ENCODE measurements at places on chromosomes 3 and 15.

- no peaks in the 10 kb centered on the region for H3K4me1 ChIP-seq
- peaks cover 7% of the 10 kb centered on the region for H3K27me3 ChIP-seq
- H3K4me3 ChIP-seq: no peak overlapping the region
- no peaks in the 10 kb centered on the region for H3K36me3 ChIP-seq
Measured at GRCh38 chr15:48447058-48447457, 115.8 kb downstream of the DUT start.

GRCh38 chr3:162287600-162287999 lies 791.0 kb downstream of the OTOL1 start:
- no peaks in the 10 kb centered on the region for H3K36me3 ChIP-seq
- no peak overlapping the region for H3K27ac ChIP-seq
- H3K4me3 ChIP-seq: no peak overlapping the region
- no peaks in the 10 kb centered on the region for H3K27me3 ChIP-seq

DNA sequence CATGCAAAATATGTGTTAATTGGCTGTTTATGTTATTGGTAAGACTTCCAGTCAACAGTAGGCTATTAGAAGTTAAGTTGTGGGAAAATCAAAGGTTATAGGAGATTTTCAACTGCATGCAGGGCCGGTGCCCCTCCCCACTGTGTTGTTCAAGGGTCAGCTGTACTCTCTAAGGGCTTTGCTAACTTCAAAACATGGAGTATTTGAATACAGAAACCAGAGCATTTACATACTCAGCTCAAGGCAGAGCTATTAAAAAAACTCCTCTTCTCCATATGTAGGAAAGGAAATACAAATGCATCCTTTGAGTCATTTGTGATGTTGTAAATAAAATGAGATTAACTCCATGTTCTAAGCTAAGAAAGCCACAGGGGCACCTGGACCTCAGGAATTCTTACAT lies 16.8 kb downstream of the IL17RB start:
- H3K4me3 ChIP-seq: no peak overlapping the region
- no peaks in the 10 kb centered on the region for H3K27me3 ChIP-seq
- peaks cover 36% of the 10 kb centered on the region for H3K36me3 ChIP-seq
- no peak for DNase-seq
- H3K4me1 ChIP-seq: no peaks in the 10 kb centered on the region

DNA sequence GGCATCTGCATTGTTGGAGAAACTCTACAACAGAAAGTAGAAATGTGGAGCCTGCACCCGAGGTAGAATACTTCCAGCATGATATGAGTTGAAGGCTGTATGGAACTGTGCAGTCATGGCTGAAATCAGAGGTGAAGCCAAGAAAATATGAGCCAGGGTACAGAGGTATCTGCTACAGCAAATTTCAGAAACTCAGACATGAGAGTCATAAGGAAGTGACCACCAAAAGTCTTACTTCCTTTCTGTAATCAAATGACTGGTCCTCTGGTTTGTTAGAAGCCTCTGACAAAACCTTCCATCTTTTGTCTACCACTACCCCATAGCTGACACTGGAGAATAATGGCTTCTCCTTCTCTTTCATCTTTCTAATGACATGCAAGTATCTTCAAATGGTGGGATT lies 159.4 kb downstream of the TMEM108 start:
- no peak overlapping the region for H3K27ac ChIP-seq
- no peak for DNase-seq

DNA sequence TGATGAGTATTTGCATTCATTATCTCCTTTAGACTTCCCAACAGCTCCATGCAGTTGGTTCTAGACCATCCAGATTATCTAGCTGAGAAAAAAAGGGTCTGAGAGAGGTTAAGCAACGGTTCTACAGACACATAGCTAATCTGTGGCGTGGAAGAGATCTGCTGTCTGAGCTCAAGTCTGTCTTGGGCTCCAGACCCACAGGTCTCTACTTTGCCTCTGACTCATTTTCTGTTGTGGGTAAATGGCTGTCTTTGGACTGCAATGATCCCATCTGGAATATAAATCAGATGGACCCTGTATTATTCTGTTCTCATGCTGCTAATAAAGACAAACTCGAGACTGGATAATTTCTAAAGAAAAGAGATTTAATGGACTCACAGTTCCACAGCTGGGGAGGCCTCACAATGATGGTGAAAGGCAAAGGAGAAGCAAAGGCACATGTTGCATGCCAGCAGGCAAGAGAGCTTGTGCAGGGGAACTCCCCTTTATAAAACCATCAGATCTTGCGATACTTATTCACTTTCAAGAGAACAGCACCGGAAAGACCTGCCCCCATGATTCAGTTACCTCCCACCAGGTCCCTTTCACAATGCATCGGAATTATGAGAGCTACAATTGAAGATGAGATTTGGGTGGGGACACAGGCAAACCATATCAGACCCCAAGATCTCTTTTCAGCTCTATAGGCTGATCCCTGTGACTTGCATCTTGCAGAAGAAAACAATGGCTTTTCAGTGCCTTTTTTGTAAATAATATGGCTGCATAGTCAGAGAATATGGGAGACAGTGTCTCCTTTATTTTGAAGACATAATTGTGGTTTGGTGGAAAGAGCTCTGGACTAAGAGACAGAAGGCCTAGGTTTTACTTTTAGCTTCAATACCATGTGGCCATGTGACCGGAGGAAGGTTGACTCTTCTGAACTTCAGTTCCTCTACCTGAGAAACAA lies 24.7 kb downstream of the CEMIP start:
- no peaks in the 10 kb centered on the region for H3K27me3 ChIP-seq
- no peak overlapping the region for H3K4me3 ChIP-seq
- peaks cover 26% of the 10 kb centered on the region for H3K4me1 ChIP-seq

GRCh38 chr3:188342991-188343732 lies 189.2 kb downstream of the LPP start:
- H3K4me1 ChIP-seq: peaks cover 37% of the 10 kb centered on the region
- H3K4me3 ChIP-seq: no peak overlapping the region
- DNase-seq: no peak
- peaks cover 9% of the 10 kb centered on the region for H3K36me3 ChIP-seq
- peaks cover 2% of the 10 kb centered on the region for H3K27me3 ChIP-seq
- no peak overlapping the region for H3K27ac ChIP-seq

- no peak overlapping the region for H3K27ac ChIP-seq
- no peaks in the 10 kb centered on the region for H3K36me3 ChIP-seq
- DNase-seq: no peak
- no peak overlapping the region for H3K4me3 ChIP-seq
- peaks cover 3% of the 10 kb centered on the region for H3K27me3 ChIP-seq
Measured at GRCh38 chr3:36695769-36696137, 68.6 kb downstream of the DCLK3 start.

DNA sequence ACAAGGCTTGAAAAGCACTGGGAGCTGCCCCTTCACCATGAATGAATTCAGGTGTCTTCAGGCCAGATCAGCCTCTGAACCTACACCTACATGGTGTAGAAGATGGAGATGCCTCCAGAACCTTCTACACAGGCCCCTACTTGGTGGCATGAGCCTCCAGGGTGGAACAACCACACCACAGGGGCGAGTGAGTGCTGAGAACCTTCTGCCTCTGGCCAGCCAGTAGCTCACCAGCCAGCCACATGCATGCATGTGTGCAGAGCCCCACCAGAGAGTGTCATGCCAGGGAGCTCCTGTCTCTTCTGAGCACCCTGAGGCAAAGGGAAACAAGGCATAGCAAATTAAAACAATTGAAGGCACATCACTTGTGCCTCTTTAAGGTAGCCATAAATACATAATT lies 161.8 kb upstream of the TOPAZ1 start:
- no peak overlapping the region for H3K4me3 ChIP-seq
- no peaks in the 10 kb centered on the region for H3K36me3 ChIP-seq
- no peaks in the 10 kb centered on the region for H3K27me3 ChIP-seq
- no peak for DNase-seq
- H3K4me1 ChIP-seq: no peaks in the 10 kb centered on the region
- H3K27ac ChIP-seq: no peak overlapping the region

DNA sequence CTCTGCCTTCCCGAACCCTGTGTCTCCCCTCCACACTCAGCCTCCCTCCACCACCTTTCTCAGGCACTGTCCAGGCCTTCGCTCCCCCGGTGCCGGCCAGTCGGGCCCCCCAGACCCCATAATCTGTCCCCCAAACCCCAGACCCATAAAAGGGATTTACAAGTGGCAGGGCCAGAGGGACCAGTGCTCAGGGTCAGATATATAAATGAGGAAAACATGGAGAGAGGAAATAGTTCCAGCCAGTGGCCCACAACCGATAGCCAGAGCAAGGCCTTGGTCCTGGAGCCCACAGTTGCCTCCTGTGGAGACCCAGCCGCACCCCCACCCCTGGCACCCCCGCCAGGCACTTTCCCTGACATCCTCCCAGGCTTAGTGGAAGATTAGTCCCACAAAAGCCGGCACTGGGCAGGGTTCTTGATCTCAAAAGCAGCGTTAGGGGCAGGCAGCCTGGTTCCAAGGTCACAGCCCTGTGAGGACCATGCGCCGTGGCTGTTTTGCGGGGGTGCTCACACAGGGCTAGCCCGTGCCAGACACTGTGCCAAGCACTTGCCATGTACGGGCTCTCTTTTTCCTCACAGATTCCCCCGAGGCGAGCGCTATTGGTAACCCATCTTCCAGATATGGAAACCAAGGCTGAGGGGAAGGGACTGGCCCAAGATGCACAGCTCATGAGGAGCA lies 1.1 kb upstream of the PLXND1 start:
- no peak for DNase-seq
- H3K27me3 ChIP-seq: peaks cover 14% of the 10 kb centered on the region
- peak overlapping the region; percentile 76 for H3K4me3 ChIP-seq
- no peak overlapping the region for H3K27ac ChIP-seq
- H3K4me1 ChIP-seq: peaks cover 12% of the 10 kb centered on the region

GRCh38 chr15:80386151-80386550 lies 18.0 kb upstream of the ARNT2 start:
- H3K27me3 ChIP-seq: peaks cover 1% of the 10 kb centered on the region
- DNase-seq: no peak
- H3K36me3 ChIP-seq: no peaks in the 10 kb centered on the region
- no peak overlapping the region for H3K4me3 ChIP-seq

- no peak overlapping the region for H3K4me3 ChIP-seq
- peaks cover 4% of the 10 kb centered on the region for H3K4me1 ChIP-seq
- peaks cover 3% of the 10 kb centered on the region for H3K36me3 ChIP-seq
- peaks cover 2% of the 10 kb centered on the region for H3K27me3 ChIP-seq
Measured at GRCh38 chr3:189236352-189236751, 64.6 kb downstream of the TPRG1 start.

DNA sequence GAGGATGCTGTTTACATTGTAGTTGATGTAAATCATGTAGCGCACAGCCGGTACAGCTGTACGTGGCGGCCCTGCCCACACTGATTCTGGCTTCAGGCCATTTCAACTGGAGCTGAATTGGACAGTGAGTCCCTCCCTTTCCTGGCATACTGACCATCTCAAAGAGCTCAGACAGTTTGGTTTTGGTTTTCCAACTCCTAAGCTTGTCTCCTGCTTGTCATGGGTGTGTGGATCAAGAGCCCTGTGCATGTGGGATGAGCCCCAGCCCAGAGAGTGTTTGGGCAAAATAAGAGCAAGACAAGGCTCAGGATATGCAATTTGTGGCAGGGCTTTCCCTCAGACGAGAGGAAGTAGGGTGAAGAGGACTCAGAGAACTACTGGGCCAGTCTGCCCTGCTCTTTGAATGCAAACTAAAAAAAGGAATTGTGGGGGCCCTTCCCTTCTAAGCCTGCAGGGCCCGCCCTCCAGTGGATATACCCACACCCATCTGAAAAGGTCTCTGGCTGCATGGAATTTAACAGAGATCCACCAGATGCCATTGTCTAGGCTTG lies 13.3 kb downstream of the ITGA11 start:
- peaks cover 1% of the 10 kb centered on the region for H3K27me3 ChIP-seq
- no peak overlapping the region for H3K4me3 ChIP-seq
- DNase-seq: no peak
- no peaks in the 10 kb centered on the region for H3K4me1 ChIP-seq
- H3K36me3 ChIP-seq: no peaks in the 10 kb centered on the region

DNA sequence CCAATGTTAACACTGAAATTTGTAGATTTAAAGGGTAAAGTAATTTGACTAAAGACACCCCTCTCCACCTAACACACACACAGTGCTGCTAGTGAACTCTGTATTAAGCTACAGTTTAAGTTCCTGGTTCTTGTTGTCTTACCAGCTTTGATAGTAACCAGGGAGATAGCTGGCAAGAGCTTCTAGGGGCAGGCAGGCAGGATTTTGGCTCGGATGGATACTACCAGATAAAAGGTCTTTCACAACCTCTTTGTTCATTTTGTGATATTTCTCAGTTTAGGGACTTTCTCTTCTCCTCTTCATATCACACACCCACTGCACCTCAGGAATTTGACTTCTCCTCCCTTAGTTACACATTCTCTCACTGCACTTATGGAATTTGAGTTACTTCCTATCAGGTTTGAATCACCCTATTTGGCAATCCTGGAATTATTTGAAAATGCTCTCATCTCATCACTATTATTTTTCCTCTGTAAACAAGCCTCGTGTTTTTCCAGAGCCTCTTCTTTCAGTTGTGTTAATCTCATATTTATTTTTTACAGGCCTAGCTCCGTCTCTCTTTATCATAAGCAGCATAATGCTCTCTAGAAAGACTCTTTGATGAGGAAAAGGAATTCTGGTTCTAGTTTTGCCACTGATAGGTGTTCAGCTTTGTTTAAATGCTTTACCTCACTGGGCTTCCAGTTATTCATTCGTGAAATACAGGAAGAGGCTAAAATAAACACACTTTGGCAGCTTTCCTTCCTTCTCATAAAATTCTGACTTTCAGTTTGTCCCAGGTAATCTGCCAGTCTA lies 23.0 kb upstream of the CLDN1 start:
- H3K27me3 ChIP-seq: peaks cover 8% of the 10 kb centered on the region
- no peaks in the 10 kb centered on the region for H3K36me3 ChIP-seq
- no peak overlapping the region for H3K4me3 ChIP-seq
- DNase-seq: no peak
- H3K4me1 ChIP-seq: no peaks in the 10 kb centered on the region

- H3K27me3 ChIP-seq: no peaks in the 10 kb centered on the region
- H3K4me1 ChIP-seq: no peaks in the 10 kb centered on the region
- H3K4me3 ChIP-seq: no peak overlapping the region
- H3K36me3 ChIP-seq: no peaks in the 10 kb centered on the region
- no peak for DNase-seq
- no peak overlapping the region for H3K27ac ChIP-seq
Measured at GRCh38 chr3:12822725-12823373, 18.5 kb downstream of the RPL32 start.

DNA sequence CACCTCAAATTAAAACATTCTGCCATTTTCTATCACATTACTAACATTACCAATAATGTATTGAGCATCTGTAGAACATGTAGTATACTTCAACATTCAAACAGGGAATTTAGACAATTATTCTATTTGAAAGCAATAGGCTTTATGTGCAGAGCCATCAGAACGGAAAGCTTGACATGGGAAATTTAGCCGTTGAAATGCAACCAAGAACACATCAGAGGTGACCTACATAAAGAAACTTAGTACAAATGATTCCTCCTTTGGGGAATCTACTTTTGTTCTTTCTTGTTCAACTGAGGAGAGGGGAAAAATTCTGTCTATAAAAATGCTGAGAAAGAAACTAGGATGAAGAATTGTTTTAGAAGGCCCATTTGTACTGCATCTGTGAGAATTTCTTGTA lies 38.6 kb upstream of the RBMS3 start:
- H3K4me1 ChIP-seq: no peaks in the 10 kb centered on the region
- no peak for DNase-seq
- no peak overlapping the region for H3K4me3 ChIP-seq
- no peak overlapping the region for H3K27ac ChIP-seq
- H3K36me3 ChIP-seq: no peaks in the 10 kb centered on the region
